ENCODE measurements at places on chromosomes 7 and 10.

DNA sequence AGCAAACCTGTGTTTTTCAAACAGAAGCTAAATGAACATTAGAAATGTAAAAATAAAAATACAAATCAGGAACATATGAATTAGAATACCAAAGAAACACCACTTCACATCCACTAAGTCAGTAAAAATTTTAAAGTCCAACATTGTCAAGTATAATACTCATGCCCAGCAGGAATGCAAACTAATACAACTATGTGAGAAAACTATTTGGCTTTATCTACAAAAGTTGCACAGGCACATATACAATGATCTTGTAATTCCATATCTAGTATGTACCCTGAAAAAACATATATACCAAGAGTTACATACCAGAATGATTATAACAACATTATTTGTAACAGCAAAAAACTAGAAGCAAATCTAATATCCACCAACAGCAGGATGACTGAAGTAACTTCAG, 91.1 kb downstream of the RNF32 start:
- no peak for DNase-seq

DNA sequence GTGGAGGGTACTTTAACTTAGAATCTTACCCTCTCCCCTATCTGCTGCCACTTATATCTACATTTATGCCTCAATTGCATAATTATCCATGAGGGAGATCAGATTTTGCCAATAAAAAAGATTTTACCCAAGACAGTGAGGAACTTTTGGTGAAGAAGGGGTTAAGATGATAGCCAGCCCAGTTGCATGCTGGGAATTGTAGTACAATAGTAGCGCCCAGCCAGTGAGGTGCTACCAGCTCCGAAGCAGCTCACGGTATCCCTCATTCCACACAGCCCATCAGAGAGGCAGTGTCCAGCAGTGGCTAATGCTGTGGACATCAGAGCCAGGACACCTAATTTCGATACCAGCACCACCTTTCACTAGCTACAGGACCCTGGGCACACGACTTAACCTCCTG, 5.9 kb upstream of the LGI1 start:
- no peak for DNase-seq

- DNase-seq, result no peak
Measured at GRCh38 chr10:81013771-81014170, 476.1 kb downstream of the SH2D4B start.

DNA sequence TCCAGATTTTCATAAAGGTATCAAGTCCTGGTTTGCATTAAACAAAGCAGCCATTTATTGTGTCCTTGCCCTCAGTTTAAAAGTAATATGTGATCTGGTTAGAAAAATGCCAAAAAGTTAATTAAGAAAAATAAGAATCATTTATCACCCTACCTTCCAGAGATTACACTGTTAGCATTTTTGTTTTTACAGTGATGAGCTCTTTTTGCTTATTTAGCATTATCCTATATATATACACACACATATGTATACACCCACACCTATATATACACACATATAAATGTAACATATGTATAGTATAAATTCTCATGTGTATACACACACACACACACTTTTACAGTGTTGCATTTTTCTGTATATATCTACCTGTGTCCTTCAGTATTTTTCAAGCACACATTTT, 127.9 kb downstream of the INSYN2A start:
- DNase-seq, result no peak

GRCh38 chr7:96614154-96614867, 95.3 kb downstream of the SEM1 start:
- DNase-seq, result no peak

DNA sequence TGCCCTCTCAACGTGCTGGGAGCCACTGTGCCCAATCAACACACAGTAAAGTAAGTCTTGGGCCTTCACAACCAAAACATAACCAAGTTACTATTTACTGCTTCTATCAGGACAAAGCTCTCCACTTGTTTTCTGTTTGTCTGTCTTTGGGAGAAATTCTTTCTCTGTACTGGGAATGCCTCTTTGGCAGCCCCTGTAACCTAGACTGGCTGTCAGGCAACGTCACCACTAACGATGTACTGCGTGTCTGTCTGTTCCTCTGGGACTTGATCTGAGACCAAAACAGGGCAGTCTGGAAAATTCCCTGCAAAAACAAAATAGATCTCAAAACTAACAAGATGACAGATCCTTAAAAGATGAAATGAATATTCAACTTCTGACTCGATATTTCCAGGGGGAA, 113.0 kb downstream of the SMURF1 start:
- no peak for DNase-seq

- no peak for DNase-seq
Measured at GRCh38 chr10:102804382-102805055, 32.7 kb downstream of the CYP17A1 start.

- DNase-seq, result no peak
Measured at GRCh38 chr10:126016156-126016805, 119.9 kb downstream of the FANK1 start.

DNA sequence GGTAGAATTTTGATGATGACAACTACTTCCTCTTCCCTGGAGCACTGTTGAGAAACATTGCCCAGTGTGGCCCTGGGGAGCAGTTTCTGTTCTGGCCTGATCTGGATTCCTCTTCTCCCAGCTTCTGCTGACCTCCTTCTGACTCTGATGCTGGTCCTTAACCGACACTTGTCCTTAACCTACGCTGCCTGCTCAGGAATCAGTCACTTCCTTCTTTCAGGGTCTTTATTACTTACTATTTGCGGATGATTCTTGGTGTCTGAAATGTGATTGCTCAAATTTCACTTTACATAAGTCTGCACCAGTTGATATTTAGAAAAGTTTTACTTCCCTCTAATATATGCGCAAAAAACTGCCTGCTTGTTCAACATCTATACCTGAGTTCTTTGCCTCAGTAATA, 164.1 kb downstream of the PTEN start:
- no peak for DNase-seq

DNA sequence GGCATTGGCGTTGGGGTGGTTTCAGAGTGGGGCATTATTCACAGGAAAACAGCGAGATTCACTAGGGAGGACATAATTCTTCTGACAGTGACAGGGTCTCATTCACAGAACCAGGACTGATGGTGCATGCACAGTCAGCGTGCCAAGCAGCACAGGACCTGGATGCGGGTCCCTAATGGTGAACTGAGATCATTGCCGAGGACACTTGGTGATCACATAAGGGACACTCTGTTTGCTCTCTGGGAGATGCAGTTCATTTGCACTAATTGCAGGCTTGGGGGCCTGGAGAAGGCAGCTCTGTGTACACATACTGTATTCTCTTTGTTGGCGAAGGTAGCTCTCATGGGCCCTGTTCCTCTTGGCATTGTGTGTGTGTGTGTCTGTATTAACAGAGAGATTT, 716.1 kb downstream of the PHTF2 start:
- no peak for DNase-seq

DNA sequence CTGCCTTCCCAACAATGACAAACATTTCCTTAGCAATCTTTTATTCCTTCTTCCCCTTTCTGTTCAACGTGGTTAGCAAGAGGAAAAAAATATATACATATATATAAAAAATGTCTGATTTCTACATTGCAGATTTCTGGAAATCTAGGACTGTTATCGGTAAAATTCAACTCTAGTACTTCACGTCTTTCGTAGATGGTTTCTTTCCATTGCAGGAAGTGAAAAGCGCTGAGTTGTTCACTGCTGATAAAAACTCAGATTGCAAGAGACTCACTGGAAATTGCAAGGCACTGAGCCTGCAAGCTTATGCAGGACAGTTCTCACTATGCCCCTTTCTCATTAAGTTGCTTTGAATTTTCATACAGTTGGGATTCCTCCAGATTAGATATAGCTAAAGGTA, 23.9 kb downstream of the KIN start:
- no peak for DNase-seq

GRCh38 chr10:18516851-18517250, 134.5 kb downstream of the NSUN6 start:
- no peak for DNase-seq

DNA sequence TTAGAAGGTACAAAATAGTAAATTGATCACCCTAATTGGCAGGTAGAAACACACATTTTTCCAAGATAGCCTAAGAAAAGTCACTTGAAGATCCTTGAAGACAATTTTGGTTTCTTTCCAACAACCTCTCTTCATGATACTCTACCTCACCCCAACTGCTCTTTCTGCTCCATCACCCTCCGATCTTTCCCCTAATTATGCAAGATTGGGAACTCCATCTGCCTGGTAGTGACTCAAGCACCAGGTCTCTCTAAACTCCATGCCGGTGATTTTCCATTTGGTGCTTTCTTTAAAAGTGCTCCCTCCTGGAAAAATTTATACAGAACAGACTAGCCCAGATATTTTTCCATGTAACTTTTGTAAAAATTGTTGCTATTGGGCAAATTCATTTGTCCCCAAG, 1.1 kb upstream of the AKR1B1 start:
- no peak for DNase-seq

- no peak for DNase-seq
Measured at GRCh38 chr7:21960922-21961321, 15.2 kb upstream of the CDCA7L start.

GRCh38 chr7:2738766-2739549, 51.0 kb downstream of the AMZ1 start:
- DNase-seq, result no peak

DNA sequence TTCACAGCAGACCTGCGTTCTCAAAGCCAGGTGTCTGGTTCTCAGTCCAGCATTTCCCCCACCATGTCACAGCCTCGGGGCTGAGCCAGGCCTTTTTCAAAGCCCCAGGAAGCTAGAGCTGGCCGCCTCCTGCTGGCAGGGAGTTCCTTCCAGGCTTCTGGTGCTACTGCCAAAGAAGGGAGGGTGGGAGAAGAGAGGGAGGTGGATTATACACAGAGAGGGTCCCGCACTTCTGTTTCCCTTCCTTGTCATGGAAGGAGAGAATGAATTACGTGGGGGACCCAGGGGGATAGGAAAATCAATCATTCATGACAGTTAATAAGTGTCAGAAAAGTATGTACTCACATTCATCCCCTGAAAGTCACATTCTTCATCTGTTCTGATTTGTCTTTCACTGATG, 600 bp upstream of the LGI1 start:
- DNase-seq, result no peak

DNA sequence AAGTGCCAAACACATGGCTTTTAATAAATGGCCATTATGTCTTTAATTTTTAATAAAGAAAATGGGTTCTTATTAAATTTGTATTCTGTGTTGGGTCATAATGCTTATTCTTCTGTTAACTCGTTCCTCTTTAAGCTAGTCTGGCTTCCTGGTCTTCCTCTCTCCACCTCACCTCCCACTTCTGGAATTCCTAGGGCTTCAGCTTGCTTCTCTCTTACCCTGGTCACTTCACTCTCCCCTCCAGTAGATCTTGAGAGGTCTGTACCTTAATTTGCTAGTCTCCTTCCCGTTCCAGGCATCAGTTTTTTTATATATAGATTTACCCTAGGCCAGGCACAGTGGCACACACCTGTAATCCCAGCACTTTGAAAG, 111.2 kb downstream of the RALA start:
- DNase-seq, result no peak

GRCh38 chr7:77759294-77759889, 38.8 kb downstream of the TMEM60 start:
- DNase-seq, result peak; percentile 36

GRCh38 chr7:49396229-49396628, 377.2 kb upstream of the VWC2 start:
- DNase-seq, result no peak

DNA sequence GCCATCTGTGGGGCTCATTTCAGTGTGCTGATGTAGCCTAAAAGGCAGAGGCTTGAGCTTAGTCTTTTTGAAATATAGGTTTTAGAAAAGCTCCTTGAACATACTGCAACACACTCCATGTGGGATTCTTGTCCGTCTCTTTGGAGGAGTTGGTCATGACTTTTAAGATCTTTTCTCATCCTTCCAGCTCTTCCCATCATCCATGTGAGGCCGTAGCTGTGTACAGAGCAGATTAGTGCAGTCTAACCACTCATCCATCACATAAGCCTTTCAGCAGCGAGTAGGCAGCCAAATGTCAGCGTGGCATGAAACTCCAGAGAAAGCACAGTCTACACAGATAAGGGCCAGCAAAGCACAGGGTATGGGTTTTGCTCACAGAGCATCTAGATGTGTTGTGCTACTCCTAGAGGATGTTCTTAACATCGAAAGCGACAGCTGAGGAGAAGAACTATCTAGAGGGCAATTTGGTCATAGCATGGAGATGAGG, 28.1 kb upstream of the NPVF start:
- no peak for DNase-seq

DNA sequence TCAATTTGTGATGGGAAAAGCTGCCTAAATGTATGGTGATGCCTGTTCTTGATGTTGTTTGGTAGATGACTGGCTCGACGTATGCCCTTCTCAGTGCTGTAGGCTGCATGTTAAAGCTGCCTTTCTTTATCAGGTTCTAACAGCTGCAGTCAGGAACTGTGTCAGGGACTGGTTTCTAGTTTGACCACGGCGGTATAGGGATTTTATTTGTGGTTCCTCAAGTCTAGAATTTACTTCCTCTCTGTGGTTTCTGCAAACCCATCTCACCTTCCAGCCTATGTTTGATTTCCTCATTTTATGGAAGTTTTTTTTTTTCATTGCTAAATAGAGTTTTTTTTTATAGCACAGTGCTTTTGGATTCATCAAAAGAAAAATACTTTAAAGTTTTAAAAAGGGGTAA, 26.5 kb downstream of the LMTK2 start:
- DNase-seq, result no peak

DNA sequence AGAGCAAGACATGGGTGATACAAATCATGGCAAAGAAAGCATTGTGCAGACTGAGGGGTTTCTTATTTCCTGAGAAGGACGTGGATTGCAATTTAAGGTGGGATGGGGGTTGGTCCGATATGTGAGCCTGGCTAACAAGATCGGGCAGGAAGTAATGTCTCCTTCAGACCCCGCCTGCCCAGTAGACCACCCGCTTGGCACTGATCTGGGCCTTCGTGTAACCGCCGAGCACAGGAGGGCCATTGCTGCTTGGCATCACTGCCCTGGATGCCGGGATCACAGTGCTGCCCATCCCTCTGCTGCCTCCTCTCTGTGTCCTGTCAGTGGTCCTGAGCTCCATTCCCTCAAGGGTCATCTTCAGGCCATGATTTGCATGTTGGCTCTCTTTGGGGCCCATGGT, 214.6 kb upstream of the ZNF32 start:
- DNase-seq, result no peak

GRCh38 chr10:30034433-30035137, 24.8 kb downstream of the JCAD start:
- DNase-seq, result no peak

DNA sequence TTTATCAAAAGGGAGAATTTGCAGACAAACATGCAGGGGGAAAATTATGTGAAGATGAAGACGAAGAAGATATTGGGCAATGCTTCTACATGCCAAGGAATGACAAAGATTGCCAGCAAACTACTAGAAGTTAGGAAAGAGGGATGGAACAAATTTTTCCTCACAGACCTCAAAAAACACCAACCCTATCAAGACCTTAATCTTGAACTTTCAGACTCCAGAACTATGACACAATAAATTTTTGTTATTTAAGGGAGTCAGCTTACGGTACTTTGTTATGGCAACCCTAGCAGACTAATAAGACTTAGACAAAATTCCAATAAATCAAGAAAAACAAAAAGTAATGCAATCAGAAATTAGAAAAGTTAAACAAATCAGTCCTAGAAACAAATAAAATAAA, 280.0 kb upstream of the GNAI1 start:
- no peak for DNase-seq

- DNase-seq, result no peak
Measured at GRCh38 chr10:7773845-7774801, 13.7 kb downstream of the KIN start.

- DNase-seq, result no peak
Measured at GRCh38 chr10:22895252-22895651, 32.6 kb upstream of the ARMC3 start.

- no peak for DNase-seq
Measured at GRCh38 chr7:33472348-33473025, 343.1 kb downstream of the BBS9 start.

- DNase-seq, result peak; percentile 14
Measured at GRCh38 chr7:134605978-134606923, 40.4 kb upstream of the BPGM start.

Data from stimulated activated CD4-positive, alpha-beta T cell treated with anti-CD3 and anti-CD28 coated beads, Interleukin-1b, Interleukin-23, amount 100 ng/mL, for 1 hour (primary cell).